ENCODE measurements at places on chromosomes 2 and 18.

- DNase-seq = peak; percentile 32
These were observed 9.1 kb downstream of the ITM2C start for GRCh38 chr2:230873661-230874401.

DNA sequence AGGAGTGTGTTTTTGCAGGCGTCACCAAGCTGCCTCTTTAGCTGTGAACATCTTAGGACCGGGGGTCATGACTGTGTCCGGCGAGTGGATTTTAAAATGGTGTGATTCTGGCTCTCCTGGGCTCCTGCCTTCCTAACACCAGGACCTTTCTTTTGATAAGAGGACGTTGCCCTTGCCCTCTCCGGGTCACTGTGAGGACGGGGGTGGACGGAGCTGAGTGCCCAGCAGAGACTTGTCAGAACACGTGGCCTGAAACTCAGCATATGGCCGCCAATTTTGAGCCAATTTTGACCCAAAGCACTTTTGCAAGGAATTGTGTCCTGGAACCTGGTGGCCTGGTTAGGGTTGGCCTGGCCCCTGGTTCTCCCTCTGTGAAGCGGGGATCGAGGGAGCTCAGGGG, 40.2 kb downstream of the RTP5 start:
- DNase-seq = no peak

DNA sequence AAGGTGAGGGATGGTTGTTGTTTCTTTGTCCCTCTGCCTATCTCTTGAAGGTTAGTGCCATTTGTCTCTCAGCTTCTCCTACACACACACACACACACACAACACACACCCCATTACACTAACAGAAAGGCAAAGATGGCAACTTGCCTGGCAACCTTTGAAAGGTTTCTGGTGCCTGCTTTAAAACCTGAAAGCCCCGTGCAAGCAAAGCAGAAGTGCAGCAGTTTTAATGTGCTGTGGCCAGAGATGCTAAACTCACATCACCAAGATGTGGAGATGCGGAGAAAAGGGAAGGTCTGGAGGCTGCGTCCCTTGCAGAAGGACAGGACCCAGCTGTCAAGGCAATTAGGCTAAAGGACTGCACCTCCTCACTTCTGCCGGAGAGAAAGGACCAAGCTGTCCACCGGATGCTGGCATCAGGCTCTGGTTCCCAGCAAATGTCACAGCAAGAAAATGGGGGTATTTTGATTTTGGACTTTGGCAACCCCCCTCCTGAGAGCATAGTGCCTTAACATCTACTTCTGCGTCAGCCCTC, 196.4 kb downstream of the ARL4C start:
- DNase-seq = no peak

GRCh38 chr18:79690071-79690470, 10.5 kb downstream of the CTDP1 start:
- DNase-seq = no peak

DNA sequence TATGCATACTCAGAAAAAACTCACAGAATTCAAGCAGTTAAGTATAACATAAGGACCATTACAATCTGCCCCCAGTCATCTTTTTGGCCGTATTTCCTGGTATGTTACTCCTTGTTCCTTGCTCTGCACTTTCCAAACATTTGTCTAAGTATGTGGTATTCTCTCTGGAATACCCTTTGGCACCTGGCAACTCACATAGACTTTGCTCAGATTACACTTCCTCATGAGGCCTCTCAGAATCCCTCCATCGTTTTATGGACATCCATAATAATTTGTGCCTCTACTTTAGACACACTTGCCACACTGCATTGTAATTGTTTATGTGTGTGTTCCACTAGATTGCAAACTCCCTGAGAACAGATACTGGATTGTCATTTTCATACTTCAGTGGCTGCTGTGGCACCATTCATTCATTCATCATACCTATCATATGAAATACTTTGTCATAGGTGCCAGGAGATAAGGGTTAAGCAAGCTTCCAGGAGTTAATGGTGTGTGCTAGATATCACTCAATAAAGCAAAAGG, 84.0 kb downstream of the HIBCH start:
- no peak for DNase-seq

- no peak for DNase-seq
These were observed 3.8 kb downstream of the TMEM198 start for GRCh38 chr2:219547621-219548020.

DNA sequence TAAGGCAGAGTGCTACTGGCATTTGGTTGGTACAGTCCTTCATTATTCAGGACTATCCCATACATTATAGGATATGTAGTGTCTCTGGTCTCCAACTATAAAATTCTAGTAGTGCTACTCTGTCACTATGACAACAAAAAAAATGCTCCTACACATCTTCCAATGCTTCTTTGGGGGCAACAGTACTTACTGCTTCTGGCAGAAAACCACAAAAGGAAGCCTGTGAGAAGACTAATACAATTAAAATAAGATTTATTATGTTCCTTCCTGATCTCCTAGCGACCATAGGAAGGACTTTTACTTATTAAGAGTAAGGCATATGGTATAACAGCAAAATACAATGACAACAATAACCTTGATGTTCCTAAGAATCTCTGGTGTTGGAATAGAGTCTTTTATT, 48.4 kb upstream of the CPO start:
- DNase-seq = no peak

DNA sequence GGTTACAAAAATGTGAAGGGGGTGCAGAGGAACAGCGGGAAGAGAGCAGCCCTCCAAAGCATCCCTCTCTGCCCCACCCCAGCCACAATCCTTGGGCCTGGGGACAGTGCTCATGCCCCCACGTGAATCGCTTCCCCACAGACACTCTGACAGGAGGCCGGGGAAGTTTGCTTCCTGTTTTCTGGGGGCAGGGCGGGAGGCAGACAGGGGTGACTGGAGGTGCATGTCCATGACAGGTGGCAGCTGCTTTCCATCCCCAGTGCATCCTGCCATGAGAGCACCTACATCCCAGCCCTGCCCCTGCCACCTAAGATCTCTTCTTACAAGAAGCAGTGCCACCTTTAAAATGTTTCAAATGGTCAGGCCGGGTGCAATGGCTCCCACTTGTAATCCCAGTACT, 47.2 kb upstream of the UBE2F start:
- no peak for DNase-seq

DNA sequence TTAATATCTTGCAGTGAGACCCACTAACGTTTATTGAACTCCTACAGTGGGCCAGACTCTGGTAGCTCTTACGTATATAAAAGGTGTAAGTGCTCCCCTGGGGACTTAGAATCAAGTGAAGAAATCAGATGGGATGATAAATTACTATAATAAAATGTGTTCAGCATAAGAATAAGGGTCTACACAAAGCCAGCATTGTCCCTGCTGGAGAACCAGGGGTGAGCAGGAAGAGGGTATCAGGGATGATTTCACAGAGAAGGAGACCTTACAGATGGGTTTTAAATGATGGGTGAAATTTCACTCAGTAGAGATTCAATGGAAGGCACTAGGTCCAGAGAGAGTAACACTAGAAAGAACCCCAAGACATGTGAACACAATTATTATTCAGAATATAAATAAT, 20.7 kb downstream of the NRXN1 start:
- no peak for DNase-seq

- DNase-seq = no peak
These were observed 150.2 kb downstream of the TMEFF2 start for GRCh38 chr2:192044496-192044895.

GRCh38 chr18:1779587-1779986, 791.7 kb downstream of the METTL4 start:
- DNase-seq = no peak

GRCh38 chr2:82508702-82509101, 1950.4 kb downstream of the SUCLG1 start:
- DNase-seq = no peak

DNA sequence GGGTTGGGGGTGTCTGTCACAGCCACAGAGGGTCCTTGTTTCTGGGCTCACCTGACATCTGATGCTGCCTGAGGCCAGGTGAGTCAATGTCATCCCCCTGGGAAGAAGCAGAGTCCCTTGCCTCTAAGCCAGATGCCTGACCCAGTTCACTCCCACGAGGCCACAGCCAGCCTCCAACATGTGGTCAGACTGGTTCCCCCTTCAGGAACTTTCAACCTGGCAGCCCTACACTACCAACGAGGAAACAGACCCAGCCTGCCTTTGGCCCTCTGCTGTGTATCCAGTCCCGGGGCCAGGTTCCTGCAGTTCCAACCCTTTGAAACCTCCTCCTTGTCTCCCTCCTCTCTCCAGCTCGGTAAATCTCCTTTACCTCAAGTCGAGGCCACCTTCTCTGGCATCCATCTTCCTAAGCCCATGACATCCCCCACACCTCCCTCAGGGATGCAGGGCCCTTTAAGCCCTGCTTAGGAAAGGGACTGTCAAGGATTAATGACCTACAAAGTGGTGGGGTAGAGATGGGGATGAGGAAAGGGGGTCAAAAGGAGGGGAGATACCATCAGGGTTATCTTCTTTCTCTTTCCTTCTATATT, 49.2 kb upstream of the SMAD2 start:
- DNase-seq = no peak

- no peak for DNase-seq
These were observed 140.6 kb downstream of the PID1 start for GRCh38 chr2:229130522-229130921.

DNA sequence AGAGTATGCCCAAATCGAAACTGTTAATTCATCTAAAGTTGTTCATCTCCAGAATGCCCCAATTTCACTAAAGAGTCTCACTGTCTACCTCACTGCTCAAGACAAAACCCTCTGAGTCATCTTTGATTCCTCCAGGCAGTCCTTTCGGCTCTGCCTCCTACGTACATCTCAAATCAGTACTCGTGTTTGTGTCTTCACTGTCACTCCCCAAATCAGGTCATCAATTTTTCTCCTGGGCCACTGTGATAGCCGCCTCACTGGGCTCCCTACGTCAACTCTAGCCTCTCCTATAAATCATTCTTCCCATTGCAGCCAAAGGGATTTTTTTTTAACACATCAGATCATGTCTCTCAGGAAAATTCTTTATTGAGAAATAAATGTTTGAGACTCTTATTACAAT, 42.1 kb upstream of the TTC39C start:
- peak; percentile 33 for DNase-seq

GRCh38 chr2:222609381-222609780, 46.5 kb downstream of the FARSB start:
- DNase-seq = no peak

DNA sequence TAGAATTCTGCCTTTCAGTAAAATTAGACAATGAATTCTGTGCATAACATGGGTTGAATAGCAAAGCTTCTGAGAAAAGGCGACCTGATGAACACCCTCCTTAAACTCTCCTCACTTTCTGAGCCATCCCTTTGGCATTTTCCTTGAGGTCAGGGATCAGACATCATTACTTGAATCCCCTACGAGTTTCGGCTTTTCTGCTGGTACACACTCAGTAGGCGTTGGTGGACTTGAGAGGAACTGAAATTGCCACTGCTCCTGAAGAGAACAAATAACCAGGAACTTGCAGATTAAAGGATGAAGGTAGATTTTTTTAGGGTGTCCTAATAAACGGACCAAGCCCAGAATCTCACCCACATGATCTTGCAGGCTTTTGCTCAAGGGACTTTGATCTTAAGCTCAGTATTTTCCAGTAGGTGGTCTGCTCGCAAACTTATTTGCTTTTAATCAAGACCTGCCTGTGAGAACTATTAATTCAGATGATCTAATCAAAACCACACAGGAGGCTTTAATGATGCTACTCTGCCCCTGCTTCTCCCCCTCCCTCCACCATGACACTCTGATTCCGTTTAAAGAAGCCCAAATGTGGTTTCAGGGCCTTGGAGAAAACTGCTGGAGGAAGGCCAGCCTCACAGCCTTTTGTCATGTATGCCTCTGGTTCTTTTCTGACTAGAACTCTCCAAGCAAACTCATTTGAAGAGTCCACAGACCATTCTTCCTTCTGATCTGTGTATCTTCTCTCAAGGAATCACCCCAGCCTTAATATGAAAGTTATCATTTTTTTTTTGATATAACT, 124.9 kb downstream of the PRKCE start:
- no peak for DNase-seq

DNA sequence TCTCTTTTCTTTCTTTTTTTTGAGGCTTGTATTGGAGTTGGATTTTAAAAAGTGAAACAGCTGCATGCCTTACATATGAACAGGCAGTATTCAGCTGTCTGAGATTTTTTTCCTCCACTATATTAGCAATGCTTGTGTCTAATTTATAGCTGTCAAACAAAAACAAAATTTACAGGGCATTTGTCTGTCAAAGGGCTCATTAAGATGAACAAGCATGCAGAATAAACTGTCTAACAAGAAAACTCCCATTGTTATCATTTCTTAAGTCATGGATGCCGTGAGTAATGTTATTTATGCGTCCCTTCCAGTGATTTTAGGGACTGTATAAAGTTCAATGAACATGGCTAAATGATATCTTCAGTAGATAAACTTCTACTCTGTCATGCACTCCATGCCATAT, 674.7 kb downstream of the PLCL1 start:
- DNase-seq = no peak

- no peak for DNase-seq
These were observed 11.7 kb downstream of the ANO7 start for GRCh38 chr2:241199897-241200821.

GRCh38 chr2:183541766-183542165, 417.5 kb downstream of the NUP35 start:
- DNase-seq = no peak

DNA sequence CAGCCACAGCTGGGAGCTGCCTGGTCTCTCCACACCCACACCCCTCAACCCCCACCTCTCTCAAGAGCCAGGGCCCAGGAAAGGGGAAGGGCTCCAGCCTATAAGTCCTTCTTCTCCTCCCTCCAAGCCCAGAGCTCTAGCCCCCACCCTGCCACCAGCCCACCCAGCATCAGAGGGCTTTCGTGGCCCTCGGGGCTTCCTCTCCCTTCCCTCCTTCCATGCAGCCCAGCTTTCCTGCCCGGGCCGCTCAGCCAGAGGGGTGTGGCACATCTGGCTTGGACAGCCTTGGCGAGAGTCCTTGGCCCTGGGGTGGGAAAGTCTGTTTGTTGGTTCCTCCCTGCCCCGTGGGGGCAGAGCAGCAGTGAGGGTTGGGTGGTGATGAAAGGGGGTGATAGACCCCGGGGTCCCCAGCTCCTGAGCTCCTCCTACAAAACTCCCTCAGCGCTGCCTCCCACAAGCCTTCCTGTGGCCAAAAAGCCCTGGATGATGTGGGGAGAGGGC, 7.0 kb downstream of the TNS1 start:
- DNase-seq = no peak

DNA sequence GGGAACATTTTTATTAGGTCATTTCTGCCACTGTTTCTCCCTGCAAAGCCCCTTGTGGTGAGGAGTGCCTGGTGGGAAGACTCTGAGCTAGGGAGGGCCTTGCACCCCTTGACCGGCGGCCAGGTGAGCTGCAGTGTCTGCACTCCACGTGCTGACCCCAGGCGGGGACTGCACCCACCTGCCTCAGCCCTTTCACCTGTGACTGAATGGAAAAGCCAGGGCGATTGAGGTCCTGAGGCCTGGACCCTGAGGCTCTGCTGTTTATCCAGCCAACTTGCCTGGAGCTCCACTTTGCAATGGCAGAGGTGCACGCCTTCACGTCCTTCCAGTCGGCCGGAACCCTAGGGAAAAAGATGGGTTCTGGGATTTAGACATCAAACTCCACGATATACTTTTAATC, 53.1 kb downstream of the TMEM18 start:
- DNase-seq = no peak
